NCI-H510A treated with DMSO at 0.1 percent for 48 hours (cell line): ENCODE measurements at places on chromosomes 7 and 10.

DNA sequence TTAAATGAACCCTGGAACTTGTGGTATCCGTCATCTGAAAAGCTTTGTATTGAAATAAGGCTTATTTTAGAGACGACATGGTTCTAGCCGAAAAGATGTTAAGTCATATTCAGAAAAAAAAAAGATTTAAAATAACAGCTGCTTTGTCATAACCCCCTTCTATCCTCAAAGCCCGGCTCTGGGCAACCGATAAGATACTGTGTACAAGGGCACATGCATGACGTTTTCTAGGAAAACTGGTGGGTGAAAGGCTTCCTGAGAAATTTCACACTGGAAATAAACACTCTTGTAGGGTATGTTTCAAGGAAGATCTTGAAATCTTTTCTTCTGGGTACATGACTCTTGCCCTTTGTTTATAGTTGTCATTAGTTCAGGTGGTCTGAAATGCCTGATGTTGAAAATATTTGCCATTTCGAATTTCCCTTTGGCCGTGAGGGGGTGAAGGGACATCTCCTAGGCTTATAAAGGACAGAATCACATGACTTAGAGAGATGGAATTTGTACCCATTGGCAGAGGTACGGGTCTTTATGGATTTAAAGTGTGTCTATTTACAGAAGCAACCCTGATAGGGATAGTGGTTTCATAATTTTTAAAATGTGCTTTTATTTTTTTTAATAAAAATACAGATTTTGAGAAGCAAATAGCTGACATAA lies 232.5 kb downstream of the PTEN start:
- no peak for DNase-seq

DNA sequence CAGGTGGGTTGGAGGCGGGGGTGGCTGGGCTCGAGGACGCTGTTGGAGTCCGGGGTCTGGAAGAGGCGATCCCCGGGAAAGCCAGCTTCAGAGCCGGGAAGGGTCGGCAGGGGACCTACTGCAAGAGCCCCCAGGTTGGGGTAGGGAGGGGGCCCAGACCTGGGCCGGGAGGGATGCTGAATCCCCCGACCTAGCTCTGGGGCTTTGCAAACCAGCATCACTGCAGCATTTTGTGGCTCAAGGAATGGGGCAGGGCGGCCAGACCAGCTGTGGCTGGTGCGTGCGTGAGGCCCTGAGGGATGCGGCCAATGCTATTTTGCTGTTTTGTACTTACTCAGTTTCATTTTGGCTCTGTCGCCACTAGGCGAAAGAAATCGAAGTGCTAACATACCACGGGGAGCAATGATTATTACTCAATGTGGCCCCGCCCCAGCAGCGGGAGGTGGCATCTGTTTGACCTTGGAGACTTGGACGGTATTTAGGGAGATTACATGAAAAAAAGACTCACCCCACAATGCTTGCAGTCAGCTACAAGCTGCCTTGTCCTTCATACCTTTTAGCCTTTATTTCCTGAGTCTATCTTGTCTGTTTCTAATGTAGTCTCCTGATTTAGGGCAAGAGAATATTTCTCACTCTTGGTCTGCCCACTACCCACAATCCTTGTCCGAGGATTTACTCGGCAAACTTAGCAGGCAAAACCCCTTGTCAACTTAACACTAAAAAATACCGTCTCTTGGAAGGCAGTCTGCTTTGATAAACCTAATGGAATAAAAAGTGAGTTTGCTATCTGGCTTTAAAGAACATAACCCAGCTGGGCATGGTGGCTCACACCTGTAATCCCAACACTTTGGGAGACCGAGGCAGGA lies 16.2 kb downstream of the HSPB1 start:
- peak; percentile 41 for DNase-seq

- DNase-seq: no peak
Measured at GRCh38 chr7:55046582-55047342, 27.9 kb downstream of the EGFR start.

GRCh38 chr7:44921607-44922350 lies 36.4 kb upstream of the PURB start:
- DNase-seq: peak; percentile 36

- DNase-seq: peak; percentile 72
Measured at GRCh38 chr7:2886900-2887299, 42.8 kb upstream of the GNA12 start.

DNA sequence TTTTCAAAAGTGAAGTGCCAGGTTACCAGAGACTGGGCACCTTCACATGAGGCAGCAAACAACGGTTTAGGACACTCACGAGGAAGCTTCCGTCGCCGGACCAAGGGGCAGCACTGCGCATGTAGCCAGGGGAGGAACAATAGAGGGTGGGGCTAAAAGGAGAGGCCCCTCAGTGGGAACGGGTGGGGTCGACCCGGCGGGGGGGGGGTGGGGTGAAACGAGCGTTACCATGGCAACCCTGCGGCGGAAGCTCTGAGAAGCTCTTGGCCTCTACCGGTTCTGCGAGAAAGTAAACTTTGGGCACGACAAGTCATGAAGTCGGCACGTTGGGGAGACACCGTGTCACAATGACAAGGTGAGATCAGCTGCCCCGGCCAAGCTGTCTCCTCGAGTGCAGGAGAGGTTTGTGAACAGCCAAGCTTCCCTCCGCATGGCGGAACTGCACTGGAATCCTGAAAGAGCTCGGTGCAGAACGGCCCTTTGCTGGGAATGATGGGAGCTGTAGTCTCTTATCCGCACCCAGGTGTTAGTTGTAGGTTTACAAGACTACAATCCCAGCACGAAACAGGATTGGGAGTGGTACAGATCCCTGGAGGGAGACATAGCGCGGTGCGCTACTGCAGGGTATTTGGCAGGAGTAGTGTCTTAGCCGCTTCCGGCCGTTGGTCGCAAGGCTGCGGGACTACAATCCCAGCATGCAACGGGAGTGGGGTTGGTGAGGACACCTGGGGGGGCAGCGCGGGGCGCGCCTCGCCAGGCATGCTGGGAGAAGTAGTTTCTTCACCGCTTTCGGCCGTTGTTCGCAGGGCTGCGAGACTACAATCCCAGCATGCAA lies 72.8 kb upstream of the ZNF722 start:
- peak; percentile 87 for DNase-seq

DNA sequence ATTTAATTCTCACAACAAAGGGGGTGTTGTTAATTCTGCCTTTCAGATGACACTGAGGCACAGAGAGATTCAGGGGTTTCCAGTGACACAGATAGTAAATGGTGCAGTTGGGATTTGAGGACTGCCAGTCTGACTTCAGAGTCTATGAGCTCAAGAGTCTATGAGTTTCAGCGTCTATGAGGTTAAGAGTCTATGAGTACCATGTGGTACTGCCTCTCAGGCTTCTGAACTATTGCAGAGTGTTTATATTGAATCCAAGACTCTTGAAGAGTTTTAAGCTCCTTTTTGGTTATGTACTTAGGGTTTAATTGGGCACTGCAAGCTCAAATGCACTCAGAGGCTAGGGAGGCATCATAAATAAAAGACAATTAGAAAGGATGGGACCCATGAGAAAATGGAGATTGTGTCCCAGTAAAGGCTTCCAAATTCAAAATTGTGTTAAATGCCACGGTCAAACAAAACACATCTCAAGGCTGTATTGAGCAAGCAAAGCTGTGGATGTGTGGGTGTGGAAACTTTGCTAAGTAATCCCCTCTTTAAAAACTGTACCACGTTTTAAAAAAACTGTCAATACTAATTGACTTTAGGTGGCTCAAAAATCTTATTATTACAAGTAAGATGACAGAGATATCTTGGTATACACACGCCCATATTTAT lies 123.9 kb upstream of the FAM171A1 start:
- DNase-seq: no peak
